SK-N-DZ (cell line): ENCODE measurements at places on chromosomes 16 and 17.
A peak's percentile ranks its signal among the peaks of the same experiment; 100 is the strongest.

- DNase-seq = no peak
These were observed 277.1 kb upstream of the SDK2 start for GRCh38 chr17:73921306-73921705.

DNA sequence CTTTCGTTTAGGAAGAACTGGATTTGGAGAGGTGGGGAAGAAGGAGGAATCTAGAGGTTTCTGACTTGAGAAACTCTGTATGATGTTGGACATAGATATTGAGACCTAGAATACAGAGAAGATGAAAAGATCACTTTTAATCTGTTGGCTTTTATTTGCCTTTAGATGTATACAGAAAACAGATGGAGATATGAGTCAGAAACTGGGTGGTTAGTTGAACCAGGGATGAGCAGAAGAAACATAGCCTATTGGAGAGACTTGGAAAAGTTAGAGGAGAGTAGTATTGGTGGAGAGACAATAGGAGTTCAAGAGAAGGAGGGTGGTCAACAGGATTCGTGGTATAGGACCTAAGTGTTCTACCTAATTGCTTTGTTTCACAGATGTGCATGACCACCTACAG lies 5.1 kb downstream of the PHAF1 start:
- DNase-seq = no peak

DNA sequence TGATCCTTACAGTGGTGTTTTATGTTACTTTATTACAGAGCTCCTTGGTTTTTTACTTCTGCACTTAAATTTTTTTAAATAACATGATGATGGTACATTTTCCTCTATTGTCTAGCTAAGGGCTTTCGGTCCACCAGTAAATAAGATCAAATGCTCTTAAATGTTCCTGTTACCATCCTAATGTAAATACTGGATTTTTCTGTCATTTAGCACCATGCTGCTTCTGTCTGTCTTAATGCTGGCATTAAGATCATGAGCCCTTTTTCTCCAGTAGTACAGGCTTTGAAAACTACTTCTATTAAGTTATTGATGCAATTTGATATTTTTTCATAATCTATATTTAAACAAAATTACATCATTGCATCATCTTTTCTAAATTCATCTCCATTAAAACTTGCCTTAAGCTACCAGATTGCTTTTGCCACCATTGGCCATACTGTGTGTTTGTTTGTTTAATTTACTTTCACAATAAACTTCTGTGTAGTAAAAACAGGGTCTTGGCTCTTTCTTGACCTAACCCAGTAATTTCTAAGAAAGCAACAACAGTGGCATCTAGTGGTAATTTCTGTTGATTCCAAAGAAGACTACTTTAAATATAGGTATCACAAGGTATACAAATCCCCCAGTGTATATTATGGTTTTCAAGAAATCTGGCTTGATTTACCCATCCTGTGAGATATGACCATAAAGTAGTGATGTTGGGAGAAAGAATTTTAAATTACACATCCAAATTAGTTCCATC lies 9.0 kb upstream of the PHAF1 start:
- peak; percentile 26 for DNase-seq

GRCh38 chr16:11080327-11080967 lies 136.1 kb downstream of the CLEC16A start:
- no peak for DNase-seq

DNA sequence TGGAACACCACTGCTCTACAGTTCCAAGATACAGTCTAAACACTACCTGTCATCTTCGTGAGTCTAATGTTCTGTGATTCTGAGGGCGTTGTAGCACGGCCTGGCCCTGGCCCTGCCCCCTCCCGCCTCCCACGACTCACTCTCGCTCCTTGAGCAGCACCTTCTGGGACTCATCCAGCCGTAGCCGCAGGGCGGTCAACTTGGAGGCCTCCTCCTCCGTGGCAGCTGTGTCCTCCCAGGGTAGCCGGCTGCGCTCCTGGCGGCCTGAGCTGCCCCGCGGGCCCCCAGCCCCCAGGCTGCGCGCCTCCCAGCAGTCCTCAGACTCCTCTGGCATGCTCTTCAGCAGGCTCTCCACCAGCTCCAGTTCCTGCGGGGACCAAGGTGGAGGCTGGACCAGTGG lies 10.6 kb downstream of the CCDC102A start:
- peak; percentile 54 for DNase-seq

- DNase-seq = no peak
These were observed 43.3 kb upstream of the ATP2A3 start for GRCh38 chr17:4007346-4008081.

DNA sequence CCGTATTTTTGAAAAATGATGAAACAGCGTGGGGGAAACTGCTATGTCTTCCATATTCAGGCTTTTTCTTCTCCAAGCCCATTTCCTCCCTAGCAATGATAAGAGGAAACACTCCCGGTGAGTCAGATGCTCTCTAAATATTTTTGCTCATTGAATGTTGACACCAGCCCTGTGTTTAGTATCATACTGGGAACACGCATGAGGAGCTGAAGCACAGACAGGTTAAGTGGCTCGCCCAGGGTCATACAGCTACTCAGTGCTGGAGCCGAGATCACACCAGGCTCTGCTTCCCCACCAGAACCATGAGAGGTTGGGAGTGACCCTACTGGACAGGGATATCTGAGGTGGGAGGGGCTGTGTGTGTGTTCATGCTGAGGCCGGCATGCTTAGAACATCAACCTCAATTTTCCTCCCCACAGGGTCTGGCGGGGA lies 37.8 kb upstream of the ADGRG1 start:
- DNase-seq = no peak

DNA sequence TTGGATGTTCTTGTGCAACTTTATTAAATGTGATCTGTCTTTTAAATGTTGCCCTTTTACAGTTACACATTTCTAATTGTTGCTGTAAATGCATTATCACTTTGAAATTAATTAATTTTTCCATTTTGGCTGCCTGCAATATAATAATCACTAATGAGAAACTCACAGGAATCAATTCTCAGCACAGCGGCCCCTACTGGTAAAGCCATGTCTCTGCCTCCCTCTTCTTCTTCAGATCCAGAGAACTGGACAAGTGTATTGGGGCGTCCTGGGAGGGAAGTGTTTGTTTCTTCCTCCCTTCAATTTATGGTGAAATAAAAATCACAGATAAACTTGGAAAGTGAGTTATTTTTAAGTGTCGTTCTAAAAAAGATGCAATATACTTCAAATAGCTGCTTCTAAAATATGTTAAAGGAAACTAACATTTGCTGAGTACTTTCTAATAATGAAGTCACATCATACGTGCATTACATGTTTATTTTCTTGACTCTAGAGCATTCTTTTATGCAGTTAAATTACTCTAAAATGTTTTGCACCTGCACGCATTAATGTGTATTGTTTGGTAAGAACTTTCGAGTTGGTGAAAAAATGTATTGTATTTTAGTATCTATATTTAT lies 338.0 kb downstream of the WWOX start:
- no peak for DNase-seq

DNA sequence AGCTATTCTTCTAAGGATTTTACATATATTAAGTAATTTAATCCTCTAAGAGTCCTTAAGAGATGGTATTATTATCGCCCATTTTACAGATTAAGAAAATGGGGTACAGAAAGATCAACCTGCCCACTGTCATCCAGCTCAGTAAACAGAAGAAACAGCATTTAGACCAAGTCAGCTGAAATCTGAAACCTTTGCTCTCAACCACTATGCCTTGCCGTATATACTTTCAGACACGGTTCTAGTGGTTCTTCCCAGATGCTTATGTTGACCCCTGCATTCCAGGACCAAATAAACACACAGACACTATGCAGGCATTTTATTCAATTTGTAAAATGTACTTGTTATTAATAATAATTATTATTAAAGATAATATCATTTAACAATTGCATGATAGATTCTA lies 854.8 kb downstream of the KCNJ2 start:
- DNase-seq = peak; percentile 42

DNA sequence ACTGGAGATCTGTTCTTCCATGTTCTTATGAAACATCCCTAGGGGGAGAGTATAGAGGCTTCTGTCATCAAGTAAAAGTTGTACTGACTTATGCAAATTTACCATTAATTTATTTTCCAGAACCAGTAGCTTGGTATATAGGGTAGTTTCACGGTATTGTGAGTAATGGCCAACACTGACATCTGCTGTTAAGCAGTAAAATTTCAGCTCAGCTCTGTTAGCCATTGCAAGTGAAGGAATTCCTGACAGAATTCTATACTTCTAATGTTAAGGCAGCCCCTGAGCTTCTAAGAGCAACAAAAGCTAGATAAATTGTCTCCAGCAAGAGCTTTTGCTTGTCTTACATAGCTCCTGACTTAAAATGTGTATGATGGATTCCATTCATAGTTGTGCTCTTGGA lies 613.5 kb upstream of the C16orf82 start:
- DNase-seq = no peak

DNA sequence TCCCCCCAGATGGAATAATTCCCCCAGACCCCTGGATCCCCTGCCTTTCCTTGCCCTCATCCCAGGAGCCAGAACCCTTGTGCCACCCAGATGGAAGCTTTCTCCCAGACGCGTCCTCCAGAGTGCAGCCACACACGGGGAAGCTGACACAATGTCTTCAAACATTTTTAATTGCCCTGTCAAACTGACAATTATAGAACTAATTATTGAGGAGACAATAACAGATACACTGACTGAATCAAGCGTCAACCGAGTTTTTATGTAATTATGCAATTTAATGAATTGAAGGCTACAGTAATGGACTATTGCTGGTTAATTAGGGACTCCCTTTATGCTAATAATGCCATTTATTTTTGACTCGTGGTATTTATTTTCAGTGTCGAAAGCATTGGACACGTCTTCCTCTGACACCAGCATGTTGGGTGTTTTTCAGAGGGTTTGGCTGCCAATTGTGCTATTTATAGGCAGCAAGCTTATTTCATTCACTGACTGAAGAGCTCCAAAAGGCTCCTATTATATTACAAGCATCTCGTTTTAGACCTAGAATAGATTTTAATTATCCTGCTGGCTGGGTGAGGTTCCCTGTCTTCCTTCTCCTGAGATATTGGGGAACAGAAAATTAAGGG lies 298.2 kb upstream of the C16orf82 start:
- no peak for DNase-seq

- DNase-seq = no peak
These were observed 11.8 kb downstream of the CNGB1 start for GRCh38 chr16:57959121-57959520.

- no peak for DNase-seq
These were observed 6.2 kb downstream of the SLC12A3 start for GRCh38 chr16:56871172-56871593.

DNA sequence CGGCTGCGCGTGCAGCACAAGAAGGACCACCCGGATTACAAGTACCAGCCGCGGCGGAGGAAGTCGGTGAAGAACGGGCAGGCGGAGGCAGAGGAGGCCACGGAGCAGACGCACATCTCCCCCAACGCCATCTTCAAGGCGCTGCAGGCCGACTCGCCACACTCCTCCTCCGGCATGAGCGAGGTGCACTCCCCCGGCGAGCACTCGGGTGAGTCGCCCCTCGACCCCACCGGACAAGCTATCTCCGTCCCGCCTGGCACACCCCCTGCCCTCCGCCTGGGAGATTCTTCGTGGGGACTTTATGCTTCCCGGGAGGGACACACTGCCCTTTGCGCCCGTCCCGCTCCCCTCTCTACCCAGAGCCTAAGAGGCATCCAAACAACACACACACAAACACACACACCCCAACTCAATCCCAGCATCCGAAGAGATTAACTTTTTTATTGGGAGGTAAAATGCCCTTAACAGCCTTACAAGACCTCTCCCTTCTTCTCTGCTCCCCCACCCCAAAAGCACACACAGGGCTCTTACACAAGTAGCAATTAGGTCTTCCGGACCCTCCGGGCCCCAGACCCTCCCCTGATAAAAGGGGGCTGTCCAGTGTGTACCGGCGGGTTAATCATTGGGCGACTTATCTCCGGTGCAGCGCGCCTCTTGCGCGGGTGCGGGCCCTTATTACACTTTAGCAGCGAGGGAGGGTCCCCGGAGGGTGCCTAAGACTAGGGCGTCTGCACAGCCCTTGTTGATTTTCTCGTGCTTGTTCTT lies 2.1 kb downstream of the SOX9 start:
- DNase-seq = peak; percentile 41

GRCh38 chr16:57091975-57092785 lies at the start of gene CPNE2:
Gene CPNE2, plus strand, starts transcription at chr16:57092583. Its CDS starts 18,160 bp downstream, at chr16:57110743.
- peak; percentile 56 for DNase-seq

DNA sequence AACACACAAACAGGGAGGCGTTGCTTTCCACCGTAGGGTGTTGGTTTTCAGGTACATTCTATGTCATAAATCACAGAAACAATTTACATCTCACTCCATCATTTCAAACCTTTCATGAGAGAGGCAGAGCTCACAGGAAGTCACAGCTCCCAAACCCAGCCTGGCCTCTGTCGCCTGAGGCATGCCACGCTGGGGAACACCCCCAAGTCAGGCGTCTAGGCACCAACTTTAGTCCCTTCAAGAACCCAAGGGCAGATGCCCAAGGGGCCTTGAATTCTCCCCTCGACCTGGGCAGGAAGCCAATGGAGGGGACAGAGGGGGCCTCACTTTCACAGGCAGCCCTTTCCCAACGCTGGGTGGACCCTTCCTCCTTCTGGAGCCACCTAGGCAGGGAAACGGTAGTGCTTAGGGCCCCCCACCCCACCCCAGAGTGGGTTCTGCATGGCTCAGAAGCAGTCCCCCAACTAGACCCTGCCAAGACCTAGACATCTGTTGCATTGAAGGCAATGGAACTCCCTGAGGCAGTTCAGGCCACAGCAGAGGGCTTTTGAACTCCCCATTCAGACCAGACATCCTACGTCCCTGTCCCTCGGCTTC lies 10.6 kb downstream of the TBX4 start:
- DNase-seq = peak; percentile 50

DNA sequence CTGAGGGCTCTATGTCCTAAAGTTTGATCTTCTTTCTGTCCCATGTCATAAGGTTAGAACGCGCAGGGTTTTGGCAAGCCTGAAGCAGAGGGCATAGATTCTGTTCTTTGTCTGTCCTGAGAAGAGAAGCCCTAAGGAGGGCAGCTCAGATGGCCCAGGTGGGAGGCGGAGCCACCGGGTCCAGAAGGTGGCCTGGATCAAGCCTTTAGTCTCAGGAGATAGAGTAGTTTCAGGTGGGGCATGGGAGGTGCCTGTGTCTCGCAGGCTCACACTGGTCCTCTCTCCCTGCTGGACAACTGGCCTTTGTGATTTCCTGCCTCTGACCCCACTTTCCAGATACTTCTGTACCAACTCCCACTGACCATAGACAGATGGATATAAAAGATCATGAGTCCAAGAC lies 44.2 kb upstream of the DNAJA2 start:
- DNase-seq = no peak

DNA sequence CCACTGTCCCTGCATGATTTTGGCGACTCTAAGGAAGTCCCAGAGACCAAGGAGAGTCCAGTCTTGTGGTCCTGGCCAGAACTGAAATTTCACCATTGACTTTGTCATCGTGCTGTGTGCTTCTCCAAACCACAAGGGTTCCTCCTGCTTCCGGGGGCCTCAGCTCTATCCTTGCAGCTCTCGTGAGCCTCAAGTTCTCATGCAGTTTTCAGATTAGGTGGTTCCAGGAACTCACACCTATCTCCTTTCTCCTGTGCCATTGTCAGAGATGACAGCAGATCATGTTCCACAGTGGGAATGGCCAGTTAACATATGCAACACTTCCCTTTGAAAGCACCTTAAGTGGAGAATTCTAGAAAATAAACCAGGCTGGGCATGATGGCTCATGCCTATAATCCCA lies 97.9 kb upstream of the CRHR1 start:
- DNase-seq = no peak

- DNase-seq = no peak
These were observed 10.4 kb downstream of the KPNB1 start for GRCh38 chr17:47660064-47660492.

GRCh38 chr17:47855737-47856136 lies 4.8 kb upstream of the SP6 start:
- no peak for DNase-seq
